ENCODE measurements at places on chromosomes 3 and 15.

DNA sequence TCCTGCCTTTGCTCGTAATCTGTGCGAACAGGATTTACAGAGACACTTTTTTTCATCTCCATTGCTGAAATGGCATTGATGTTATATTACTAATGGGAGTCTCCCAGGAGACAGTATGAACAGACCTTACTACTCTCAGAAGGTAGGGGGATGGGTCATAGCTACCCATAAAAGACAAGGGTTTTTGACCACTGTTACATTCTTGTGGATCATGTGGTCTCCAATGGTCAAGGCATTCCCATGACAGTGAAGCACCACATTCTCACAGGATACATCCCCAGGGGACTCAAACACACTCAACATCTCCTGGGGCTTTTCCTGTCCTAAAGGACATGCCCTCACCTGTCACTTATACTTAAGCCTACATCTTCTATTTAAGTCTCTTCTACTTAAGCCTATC, 40.8 kb downstream of the MKRN3 start:
- no peak for DNase-seq

GRCh38 chr3:120418866-120419490, 31.8 kb downstream of the FSTL1 start:
- peak; percentile 73 for DNase-seq

- DNase-seq, result peak; percentile 64
Observed at GRCh38 chr15:74438721-74439316, 5.1 kb upstream of the SEMA7A start.

GRCh38 chr3:194782698-194783404, 97.2 kb downstream of the FAM43A start:
- DNase-seq, result peak; percentile 6

DNA sequence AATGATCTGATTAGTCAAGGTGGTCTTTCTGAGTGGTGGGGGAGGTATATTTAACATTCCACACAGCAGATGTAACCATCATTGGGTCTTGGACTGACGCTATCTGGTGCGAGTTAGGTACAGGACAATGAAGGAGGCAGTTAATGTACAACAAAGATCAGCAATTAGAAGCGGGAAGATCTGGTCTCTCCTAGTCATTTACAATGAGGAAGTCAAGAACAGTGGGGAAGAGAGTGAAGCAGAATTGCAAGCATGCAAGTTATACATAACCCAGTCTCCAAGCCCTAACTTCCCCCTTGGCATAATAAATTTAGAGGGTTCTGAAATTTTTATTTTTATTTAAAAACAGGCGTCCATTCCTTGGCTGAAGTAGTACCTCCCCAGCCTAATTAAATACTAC, 14.1 kb downstream of the GPD1L start:
- DNase-seq, result no peak

- peak; percentile 76 for DNase-seq
Observed at GRCh38 chr15:35481992-35482391, 64.0 kb downstream of the DPH6 start.

DNA sequence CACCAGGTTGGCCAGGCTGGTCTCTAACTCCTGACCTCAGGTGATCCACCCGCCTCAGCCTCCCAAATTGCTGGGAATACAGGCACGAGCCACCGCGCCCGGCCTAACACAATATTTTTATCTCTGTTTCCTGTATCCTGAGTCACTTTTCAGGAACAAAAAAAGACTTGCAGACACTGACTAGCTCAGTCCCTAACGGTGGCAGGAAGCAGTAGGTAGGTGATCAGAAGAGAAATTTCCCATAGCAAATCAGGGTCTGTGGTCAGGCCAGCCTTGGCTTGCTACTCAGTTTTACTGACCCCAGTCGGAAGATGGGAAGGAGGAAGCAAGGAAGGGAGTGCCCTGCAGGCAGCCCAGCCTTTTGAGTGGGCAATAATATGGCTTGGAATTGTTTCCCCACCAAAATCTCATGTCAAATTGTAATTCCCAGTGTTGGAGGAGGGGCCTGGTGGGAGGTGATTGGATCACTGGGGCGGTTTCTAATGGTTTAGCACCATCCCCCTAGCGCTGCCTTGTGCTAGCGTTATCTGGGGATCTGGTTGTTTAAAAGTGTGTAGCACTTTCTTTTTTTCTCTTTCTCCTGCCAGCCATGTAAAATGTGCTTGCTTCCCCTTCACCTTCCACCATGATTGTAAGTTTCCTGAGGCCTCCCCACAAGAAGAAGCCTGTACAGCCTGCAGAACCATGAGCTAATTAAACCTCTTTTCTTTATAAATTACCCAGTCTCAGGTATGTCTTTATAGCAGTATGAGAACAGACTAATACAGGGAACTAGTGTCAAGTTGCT, 19.5 kb upstream of the CDCP1 start:
- no peak for DNase-seq

DNA sequence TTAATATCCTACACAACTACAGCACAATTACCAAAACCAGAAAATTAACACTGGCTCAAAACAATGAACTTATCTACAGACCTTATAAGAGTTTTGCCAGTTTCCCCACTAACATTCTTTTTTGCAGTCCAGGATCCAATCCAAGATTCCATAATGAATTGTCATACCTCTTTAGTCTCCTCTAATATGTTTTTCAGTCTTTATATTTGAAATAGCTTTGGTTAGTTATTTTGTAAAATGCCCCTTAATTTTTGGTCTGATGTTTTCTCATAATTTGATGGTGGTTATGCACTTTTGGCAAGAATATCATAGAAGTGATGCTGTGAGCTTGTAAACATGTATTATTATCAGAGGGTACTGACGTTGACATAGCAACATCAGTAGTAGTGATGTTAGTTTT, 124.3 kb downstream of the ISL2 start:
- no peak for DNase-seq

DNA sequence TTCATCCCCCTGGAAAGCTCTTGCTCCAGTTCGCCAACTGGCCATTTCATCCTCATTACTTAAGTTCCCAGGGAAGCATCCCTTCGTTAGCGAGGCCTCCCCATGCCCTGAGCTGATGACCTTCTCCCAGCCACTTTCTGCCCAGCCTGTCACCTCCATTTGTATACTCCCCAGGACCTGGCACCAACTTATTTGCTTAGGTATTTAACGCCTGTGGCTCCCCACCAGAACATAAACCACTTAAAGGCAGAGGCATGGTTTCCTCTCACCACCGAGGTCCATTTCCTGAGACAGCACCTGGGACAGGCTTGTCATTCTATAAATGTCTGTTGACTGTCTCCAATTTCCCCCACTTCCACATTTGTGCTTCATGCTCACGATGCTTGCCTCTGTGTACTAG, 189.0 kb downstream of the ZNF621 start:
- no peak for DNase-seq

- DNase-seq, result no peak
Observed at GRCh38 chr3:29668728-29669127, 387.9 kb downstream of the RBMS3 start.

GRCh38 chr15:25825207-25825606, 37.9 kb downstream of the ATP10A start:
- peak; percentile 7 for DNase-seq

GRCh38 chr15:52181938-52182780, 9.0 kb downstream of the GNB5 start:
- DNase-seq, result no peak
